NCI-H2081 (cell line): ENCODE measurements at places on chromosomes 7 and 10.

DNA sequence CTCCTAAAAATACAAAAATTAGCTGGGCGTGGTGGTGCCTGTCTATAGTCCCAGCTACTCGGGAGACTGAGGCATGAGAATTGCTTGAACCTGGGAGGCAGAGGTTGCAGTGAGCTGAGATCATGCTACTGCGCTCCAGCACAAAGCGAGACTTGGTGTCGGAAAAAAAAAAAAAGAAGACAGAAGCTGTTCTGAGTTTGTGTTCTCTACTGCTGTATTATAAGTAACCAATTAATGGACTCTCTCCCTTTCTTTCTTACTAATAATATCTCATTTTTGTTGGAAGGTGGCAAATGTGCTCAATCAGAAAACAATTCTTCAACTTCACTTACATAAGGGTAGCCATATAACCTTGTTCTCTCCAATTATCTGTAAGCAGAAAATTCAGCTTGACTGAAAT, 7.4 kb downstream of the NT5C3A start:
- no peak for DNase-seq

DNA sequence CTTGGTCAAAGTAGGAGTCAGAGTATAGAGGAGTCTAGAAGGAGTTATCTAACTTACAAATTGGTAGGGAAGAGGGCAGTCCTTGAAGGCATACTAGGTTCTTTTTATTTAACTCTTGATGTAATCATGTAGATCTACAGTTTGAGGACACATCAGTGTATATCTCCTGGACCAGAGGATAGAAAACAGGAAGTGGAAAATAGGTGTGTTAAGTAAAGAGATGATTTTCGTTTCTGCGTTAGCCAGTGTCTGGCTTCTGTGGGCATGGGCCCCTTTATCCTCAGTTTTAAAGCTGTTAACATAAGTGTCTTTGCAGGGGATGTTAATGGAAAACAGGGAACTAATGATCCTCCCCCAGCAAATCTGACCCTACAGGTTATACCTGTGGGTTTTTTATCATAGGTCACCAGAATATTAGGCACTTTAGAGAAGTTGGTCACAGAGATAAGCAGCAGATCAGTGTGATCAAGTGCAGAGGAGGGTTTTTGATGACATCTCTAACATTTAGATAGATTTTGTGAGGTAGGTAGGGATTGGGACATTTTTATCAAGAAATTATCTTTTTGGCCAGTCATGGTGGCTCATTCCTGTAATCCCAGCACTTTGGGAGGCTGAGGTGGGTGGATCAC, 58.6 kb upstream of the PRSS1 start:
- no peak for DNase-seq

- DNase-seq = no peak
These were observed 72.3 kb downstream of the TNS3 start for GRCh38 chr7:47509571-47509970.

DNA sequence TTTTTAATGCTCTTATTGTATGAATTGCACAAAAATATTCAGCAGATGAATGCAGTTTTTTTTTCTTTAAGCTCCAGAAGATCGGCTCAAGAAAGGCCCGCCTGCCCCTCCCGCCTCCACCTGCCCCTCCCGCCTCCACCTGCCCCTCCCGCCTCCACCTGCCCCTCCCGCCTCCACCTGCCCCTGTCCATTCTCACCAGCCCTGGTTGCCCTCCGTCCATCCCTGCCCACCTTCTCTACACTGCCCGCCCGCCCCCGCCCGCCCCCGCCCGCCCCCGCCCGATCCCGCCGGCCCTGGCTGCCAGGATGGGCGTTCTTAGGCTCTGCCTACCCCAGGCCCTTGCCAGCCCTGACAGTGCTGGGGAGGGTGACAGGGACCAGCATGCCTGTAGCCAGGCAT, 67.4 kb downstream of the GLRX3 start:
- DNase-seq = no peak

- DNase-seq = no peak
These were observed 384.2 kb upstream of the SEMA3A start for GRCh38 chr7:84578825-84579224.

- no peak for DNase-seq
These were observed 156.2 kb downstream of the EVX1 start for GRCh38 chr7:27398851-27399250.

DNA sequence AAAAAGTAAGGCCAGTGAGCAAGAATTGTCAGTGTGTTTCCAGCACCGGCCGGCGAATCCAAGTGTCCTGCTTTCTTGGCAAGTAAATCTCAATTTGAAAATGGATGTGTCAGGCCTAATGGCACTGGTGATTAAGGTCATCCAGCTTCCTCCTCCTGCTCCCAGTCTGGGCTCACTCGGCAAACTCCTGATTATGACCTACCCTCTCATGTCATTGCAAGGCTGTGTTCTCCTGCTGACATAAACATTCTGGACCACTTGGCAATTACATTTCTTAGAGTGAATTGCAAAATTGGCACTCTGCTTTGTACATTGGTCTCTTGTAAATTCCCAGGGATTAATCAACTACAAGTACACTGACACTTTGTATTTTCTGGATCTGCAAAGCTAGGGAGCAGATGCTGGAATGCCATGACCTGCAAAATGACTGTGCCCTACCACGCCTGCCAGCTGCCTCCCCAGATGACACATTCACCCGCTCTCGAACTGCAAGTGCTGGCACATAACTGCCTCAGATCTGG, 473.8 kb downstream of the KIF20B start:
- DNase-seq = no peak

DNA sequence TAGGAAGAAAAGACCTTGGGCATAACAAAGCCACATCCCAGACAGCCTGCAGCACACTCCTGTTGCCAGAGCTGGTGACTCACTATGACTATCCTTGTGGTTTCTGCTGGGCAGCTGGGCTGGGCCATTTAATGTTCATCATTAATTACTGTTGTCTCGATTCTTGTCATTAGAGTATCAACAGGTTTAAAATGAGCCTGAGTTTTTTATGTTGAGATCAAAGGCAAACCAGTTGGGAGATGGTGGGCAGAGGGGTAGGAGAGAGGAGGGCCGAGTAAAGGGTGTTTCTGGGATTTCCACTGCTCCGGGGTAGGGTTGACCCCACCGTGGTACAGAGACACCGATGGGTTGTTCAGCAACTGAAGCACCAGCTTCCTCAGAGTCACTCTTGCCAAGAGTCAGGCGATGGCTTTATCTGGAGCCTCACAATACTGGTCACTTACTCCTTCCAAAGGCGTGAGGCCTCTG, 128.7 kb upstream of the LYZL1 start:
- no peak for DNase-seq

DNA sequence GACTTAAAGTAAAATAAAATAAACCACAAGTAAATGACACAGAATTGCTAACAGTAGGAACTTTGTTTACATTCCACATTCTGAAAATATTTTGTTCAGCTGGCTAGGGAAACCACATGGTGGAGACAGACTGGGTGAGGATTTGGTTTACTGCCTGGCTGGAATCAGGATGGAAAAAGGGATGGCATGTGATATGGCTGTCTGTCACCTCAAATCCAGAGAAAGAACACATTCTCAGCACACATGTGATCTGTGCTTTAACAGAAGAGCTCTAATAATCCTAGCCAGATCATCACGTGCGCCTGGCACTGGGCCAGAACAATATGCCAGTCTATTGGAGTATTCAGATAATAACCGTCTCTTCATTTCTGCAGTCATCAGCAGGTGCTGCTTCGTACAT, 90.9 kb upstream of the PIP4K2A start:
- DNase-seq = peak; percentile 38

DNA sequence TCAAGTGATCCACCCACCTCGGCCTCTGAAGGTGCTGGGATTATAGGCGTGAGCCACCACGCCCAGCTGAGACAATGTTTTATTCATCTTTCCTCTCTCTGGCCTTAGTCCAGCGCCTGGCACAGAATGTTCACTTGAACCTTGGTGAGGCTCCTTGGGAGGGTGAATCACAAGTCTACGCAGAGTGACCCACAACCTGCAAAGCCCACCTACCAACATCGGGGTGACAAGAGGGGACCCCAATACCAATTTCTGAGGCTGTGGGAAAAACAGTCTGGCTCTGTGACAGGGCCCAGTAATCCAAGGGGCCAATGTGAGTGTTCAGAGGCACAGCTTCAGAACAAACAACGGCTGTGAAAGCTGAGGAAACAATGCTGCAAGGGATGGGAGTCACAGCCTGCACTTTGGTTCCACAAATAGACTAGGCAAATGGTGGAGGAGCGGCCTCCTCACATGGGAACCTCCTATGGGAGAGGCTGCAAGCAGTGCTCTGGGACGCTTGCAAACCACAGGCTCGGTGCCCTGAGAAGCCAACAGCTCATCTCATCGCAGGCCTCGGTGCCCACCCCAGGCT, 5.6 kb upstream of the MALSU1 start:
- no peak for DNase-seq

- DNase-seq = no peak
These were observed 186.2 kb downstream of the RAMP3 start for GRCh38 chr7:45343746-45344145.

DNA sequence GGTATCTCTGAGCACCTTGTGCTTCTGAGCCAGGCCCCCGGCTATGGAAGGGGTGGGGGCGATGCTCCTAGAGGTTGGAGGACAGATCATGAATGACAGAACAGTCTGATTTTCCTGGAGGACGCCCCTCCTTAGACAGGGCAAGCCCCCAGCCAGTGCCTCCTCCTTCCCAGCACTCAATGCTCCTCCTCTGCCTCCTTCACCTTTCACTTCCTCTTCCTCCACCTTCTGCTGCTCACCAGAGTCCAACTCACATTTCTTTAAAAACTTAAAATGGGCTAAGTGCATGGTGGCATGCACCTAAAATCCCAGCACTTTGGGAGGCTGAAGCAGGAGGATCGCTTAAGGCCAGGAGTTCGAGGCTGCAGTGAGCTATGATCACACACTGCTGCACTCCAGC, 71.1 kb upstream of the CUX1 start:
- no peak for DNase-seq

DNA sequence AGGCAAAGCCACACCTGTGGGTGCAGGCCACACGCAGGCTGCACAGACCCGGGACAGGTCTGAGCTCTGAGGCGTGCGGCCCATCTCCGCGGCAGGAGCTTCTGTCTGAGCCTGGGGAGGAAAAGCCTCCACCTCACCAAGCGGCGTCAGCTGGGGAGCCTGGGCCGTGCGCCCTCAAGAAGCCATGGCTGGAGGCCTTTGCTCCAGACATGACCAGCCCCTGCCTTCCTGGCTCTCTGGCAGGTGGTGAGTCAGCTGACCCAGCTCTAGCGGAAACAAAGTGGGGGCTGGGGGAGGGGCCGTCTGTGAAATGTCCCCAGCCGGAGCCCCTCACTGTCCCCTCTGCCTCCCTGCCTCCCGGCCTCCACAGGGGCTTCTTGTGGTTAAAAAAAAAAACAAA, 12.5 kb downstream of the GPER1 start:
- no peak for DNase-seq

DNA sequence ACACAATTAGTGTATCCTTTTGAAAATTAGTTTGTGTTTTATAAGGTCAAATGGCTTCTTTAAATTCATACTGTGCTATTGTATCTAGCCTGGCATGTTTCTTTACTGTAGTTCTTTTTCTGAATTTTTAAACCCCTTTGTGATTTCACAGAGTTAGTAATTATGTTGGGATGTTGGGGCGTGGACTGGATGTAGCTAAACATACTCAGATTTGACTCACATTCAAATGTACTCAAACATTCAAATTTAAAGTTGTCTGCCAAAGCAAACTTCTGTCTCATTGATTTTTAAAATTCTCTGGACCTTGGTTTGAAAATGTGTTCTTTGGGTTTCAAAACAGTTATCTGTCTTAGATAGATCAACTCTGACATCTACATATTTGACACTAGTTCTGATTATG, 7.2 kb upstream of the NRP1 start:
- DNase-seq = no peak

DNA sequence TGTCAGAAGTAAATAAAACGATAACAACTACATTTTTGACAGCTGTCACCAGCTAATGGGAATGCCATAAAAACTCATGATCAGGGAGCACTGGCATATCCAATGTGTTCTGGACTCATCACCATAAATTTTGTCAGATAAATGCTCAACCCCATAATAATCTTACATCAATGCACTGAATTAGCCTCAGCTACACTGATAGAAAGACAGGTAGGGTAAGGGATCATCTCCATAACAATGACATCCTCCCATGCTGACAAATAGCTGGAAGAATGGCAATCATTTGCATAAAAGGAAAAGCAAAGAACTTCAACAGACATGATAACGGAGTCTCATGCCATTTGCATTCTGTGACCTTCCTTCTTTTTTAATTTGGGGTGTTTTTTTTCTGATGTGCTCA, 352.8 kb upstream of the PFKP start:
- no peak for DNase-seq

GRCh38 chr7:127745445-127745844, 93.5 kb downstream of the SND1 start:
- no peak for DNase-seq

DNA sequence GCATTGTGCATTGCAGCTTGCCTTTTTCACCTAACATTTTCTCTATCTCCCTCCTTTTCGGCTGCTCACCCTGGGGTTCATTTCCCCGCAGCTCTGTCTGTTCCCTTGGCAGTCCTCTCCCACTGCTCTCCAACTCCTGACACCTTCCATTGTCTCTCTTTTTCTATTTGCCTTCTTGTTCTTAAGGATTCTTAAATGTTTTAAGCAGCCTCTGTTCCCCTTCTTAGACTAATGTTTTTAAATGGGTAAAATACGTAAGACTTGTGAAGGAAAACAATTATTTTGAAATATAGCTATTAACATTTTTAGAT, 19.4 kb downstream of the BMPR1A start:
- DNase-seq = no peak
